Natural killer cell (primary cell): ENCODE measurements at places on chromosomes 2 and 18.

GRCh38 chr2:42922790-42923579, 130.6 kb upstream of the HAAO start:
- DNase-seq, result no peak
- H3K36me3 ChIP-seq, result no peaks in the 10 kb centered on the region
- no peak overlapping the region for H3K27ac ChIP-seq
- no peaks in the 10 kb centered on the region for H3K27me3 ChIP-seq
- no peaks in the 10 kb centered on the region for H3K4me1 ChIP-seq

GRCh38 chr2:100819370-100820272, at the start of gene NPAS2:
Gene NPAS2 (plus strand): TSS chr2:100820139. CDS start chr2:100904755, 84,616 bp downstream.
- DNase-seq, result peak; percentile 53
- H3K4me3 ChIP-seq, result no peak within 1 kb of the TSS
- H3K4me1 ChIP-seq, result peaks cover 2% of the 10 kb centered on the region
- H3K27me3 ChIP-seq, result peaks cover 7% of the 10 kb centered on the region
- no peak within 1 kb of the TSS for H3K27ac ChIP-seq
- no peaks in the 10 kb centered on the region for H3K36me3 ChIP-seq

DNA sequence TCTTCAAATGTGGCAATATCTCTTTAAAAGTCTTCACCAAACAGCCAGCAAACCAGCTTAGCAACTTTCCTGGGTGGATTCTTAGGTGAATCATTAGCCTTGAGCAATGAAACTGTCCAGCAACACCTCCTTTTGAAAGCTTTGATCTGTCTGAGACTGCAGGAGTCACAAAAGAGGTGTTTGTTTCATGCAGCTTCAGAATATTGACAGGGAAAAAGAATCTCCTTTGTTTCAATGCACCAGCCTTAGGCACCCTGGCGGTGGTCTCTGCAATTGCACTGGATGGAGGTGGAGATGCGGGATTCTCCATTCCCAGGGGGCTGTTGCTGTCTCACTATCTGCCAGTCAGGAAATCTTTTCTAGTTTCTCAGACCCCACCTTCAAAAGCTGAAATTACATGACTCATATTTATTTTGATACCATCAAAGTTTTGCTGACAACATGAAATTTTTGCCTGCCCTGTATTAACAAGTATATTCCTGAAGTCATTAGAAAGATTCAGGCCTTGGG, 76.0 kb upstream of the DSG1 start:
- H3K27ac ChIP-seq, result no peak overlapping the region
- H3K4me3 ChIP-seq, result no peak overlapping the region
- no peaks in the 10 kb centered on the region for H3K27me3 ChIP-seq
- no peaks in the 10 kb centered on the region for H3K36me3 ChIP-seq
- H3K4me1 ChIP-seq, result no peaks in the 10 kb centered on the region

- no peak for DNase-seq
- no peaks in the 10 kb centered on the region for H3K27me3 ChIP-seq
- H3K27ac ChIP-seq, result no peak overlapping the region
- H3K4me3 ChIP-seq, result no peak overlapping the region
- H3K36me3 ChIP-seq, result no peaks in the 10 kb centered on the region
Observed at GRCh38 chr2:66389651-66390131, 45.2 kb upstream of the MEIS1 start.

- no peak for DNase-seq
- no peaks in the 10 kb centered on the region for H3K27me3 ChIP-seq
Observed at GRCh38 chr2:64447317-64448040, 6.5 kb upstream of the LGALSL start.

- H3K4me1 ChIP-seq, result no peaks in the 10 kb centered on the region
- no peak for DNase-seq
- H3K36me3 ChIP-seq, result no peaks in the 10 kb centered on the region
- no peak overlapping the region for H3K4me3 ChIP-seq
- no peak overlapping the region for H3K27ac ChIP-seq
Observed at GRCh38 chr2:17107151-17107550, 411.1 kb downstream of the RAD51AP2 start.

- no peak for DNase-seq
- H3K36me3 ChIP-seq, result no peaks in the 10 kb centered on the region
- H3K27me3 ChIP-seq, result no peaks in the 10 kb centered on the region
- no peaks in the 10 kb centered on the region for H3K4me1 ChIP-seq
Observed at GRCh38 chr2:120568089-120568974, 167.3 kb upstream of the GLI2 start.

- H3K36me3 ChIP-seq, result no peaks in the 10 kb centered on the region
- no peak overlapping the region for H3K27ac ChIP-seq
- peaks cover 3% of the 10 kb centered on the region for H3K4me1 ChIP-seq
Observed at GRCh38 chr2:15242936-15243461, 318.1 kb downstream of the NBAS start.

DNA sequence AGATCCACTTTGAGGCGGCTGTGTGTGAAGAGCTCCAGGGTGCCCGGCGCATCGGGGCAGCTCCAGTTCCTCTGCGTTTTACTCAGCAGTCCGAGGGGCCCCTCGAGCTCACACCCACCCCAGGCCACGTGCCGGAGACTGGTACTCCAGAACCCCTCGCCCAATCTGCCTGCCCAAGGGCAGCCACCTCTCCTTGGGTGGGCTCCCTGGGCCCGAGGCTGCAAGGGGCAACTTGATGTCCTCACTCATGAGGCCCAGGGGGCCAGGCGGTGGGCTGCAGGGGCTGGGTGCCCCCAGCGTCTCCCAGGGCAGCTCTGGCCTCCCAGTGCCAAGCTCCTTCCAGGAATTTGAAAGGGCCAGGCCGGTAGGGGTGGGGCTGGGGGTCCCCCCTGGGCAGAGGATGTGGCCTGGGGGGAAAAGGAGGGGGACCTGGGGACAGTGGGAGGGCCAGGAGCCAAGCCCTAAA, 16.7 kb downstream of the RAMP1 start:
- H3K4me3 ChIP-seq, result no peak overlapping the region
- H3K36me3 ChIP-seq, result no peaks in the 10 kb centered on the region
- peaks cover 16% of the 10 kb centered on the region for H3K4me1 ChIP-seq
- DNase-seq, result peak; percentile 12
- no peaks in the 10 kb centered on the region for H3K27me3 ChIP-seq
- H3K27ac ChIP-seq, result no peak overlapping the region

DNA sequence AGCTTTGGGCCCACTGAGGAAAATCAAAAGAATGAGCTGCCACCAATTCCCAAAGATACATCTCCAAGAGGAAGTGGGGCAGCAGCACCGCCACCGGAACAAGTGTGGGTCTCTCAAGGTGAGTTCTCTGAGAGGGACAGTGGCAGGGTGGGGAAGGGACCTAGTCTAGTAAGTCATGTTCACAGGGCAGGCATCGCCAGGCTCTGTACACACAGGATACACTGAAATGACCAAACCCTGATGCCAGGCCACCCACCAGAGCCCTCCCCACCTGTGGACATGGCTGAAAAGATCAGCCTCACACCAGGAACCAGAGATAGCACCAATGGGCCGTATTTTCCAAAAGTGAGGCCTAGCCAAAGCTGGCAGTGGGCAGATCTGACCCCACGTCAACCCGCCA, 108.2 kb upstream of the SMAD2 start:
- peak; percentile 5 for DNase-seq
- no peak overlapping the region for H3K4me3 ChIP-seq
- H3K27me3 ChIP-seq, result no peaks in the 10 kb centered on the region
- H3K27ac ChIP-seq, result no peak overlapping the region

DNA sequence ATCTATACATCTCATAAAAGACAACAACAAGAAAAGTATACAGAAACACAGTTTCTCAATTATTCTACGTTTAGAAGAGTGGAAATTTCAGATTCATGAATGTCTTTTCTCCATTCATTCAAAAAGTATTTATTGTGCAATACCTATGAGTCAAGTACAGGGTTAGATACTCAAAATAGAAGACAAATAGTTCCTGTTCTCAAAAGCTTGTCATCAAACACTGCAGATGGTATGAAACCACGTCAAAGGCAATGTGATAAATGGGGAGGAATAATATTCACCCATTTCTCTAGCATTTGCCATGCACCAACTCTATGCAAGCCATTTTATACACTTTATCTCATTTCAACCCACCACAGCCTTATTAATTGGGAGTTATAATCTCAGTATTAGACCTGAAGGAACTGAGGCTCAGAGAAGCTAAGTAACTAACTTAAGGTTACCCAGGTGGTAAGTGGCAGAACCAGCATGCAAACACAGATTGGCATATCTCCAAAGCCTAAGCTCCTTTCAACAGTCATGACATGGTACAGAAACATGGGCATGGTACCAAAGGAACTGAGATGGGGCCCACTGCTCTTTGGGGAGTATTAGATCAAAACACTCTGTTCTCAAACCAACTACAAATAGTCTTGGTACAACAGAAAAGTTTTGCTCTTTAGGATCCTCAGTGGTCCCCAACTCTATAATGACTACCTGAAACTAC, 67.2 kb upstream of the NPAS2 start:
- H3K4me1 ChIP-seq, result peaks cover 6% of the 10 kb centered on the region
- no peaks in the 10 kb centered on the region for H3K36me3 ChIP-seq

GRCh38 chr2:241929551-241930490, 60.3 kb downstream of the RTP5 start:
- no peak overlapping the region for H3K4me3 ChIP-seq
- peaks cover 32% of the 10 kb centered on the region for H3K4me1 ChIP-seq
- no peaks in the 10 kb centered on the region for H3K36me3 ChIP-seq
- no peak overlapping the region for H3K27ac ChIP-seq

- H3K27me3 ChIP-seq, result no peaks in the 10 kb centered on the region
- no peak overlapping the region for H3K4me3 ChIP-seq
- DNase-seq, result peak; percentile 6
- H3K36me3 ChIP-seq, result no peaks in the 10 kb centered on the region
Observed at GRCh38 chr2:137910641-137911040, 53.6 kb upstream of the HNMT start.

- no peaks in the 10 kb centered on the region for H3K36me3 ChIP-seq
- H3K4me3 ChIP-seq, result no peak overlapping the region
- H3K27ac ChIP-seq, result no peak overlapping the region
Observed at GRCh38 chr2:9027884-9028283, 24.4 kb upstream of the MBOAT2 start.

GRCh38 chr2:3066831-3067230, 310.8 kb downstream of the EIPR1 start:
- no peaks in the 10 kb centered on the region for H3K27me3 ChIP-seq
- H3K27ac ChIP-seq, result no peak overlapping the region
- no peak overlapping the region for H3K4me3 ChIP-seq
- no peak for DNase-seq
- no peaks in the 10 kb centered on the region for H3K36me3 ChIP-seq

DNA sequence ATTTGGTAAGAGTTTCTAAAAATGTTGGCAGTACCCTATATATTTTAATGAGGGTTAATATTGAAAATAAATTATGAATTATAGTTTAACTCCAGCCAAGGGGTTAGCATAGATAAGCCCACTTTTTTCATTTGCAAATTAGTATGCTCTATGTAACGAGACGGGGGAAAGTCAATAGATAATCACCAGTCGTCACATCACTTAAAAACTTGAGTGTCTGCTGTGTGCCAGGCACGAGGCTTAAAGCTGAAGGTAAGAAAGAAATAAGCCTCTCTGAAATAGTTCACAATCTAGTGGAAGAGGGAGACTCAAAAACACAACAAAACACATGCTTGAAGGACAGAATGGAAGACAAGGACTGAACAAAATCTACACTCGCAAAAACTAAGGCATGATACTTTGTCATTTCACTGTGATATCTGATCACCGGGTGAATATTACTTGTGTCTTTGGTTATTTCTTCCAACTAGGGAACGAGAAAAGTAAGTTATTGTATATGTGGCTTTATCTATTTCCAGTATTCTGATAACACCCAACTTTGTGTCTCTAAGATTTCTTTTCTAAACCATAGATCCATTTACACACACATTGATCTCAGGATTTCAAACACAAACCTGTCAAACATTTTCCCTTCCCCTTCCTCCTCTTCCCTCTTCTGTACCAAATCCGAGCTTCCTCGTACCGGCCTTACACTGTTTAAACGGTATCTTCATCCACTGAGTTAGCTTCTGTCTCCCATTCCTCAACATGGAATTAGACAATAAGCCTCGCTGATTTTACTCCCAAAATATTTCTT, 199.1 kb downstream of the PIEZO2 start:
- H3K4me3 ChIP-seq, result no peak overlapping the region
- DNase-seq, result no peak
- no peaks in the 10 kb centered on the region for H3K4me1 ChIP-seq

GRCh38 chr18:13338318-13338717, 119.8 kb downstream of the LDLRAD4 start:
- H3K27me3 ChIP-seq, result no peaks in the 10 kb centered on the region
- H3K4me1 ChIP-seq, result no peaks in the 10 kb centered on the region
- no peak overlapping the region for H3K27ac ChIP-seq
- DNase-seq, result no peak
- no peak overlapping the region for H3K4me3 ChIP-seq

DNA sequence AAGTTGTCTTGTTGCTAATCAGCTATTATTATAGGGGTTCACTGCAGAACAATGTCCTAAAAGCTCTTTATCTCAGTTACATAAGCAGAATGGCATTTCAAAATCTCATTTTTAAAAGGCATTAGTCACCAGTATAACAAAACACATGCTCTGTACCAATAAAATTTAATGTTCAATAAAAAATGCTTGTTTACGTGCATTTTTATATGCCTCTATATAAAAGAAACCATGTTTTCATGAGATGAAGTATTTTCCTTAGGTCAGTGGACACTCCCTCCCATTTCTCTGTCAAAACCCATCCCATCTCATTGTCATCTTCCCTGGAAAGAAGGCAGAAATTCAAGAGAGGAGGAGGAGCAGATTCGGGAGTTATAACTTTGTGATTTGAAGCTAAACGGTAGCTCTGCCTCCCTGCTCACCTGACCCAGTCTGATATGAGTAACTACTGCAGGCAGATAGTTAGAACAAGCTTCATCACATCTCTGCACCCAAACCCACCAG, 231.9 kb upstream of the SIX2 start:
- H3K27me3 ChIP-seq, result peaks cover 2% of the 10 kb centered on the region
- H3K27ac ChIP-seq, result no peak overlapping the region
- no peak overlapping the region for H3K4me3 ChIP-seq
- no peaks in the 10 kb centered on the region for H3K4me1 ChIP-seq

DNA sequence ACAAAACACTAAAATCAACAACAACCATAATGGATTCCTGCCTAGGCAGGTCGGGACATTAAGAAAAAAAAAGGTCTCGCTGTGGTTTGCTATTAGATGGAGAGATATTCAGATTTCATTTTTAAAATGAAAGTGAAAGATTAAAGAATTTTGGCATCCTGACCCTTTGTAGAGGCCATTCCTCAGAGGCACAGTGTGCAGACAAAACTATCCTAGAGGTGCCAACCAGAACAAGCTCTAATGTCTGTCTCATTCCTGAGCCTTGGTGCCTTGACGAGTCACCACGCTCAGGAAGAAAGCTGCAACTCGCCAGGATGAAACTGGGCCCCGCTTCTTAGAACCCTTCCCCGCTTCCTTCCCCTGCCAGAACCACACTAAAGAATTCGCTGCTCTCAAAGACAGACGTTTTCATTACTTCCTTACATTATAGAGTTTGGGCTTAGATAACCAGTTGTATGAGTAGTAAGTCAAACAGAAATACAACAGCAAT, 156.0 kb downstream of the TGIF1 start:
- H3K4me3 ChIP-seq, result peak overlapping the region; percentile 31
- no peaks in the 10 kb centered on the region for H3K36me3 ChIP-seq
- DNase-seq, result peak; percentile 64
- no peaks in the 10 kb centered on the region for H3K27me3 ChIP-seq

DNA sequence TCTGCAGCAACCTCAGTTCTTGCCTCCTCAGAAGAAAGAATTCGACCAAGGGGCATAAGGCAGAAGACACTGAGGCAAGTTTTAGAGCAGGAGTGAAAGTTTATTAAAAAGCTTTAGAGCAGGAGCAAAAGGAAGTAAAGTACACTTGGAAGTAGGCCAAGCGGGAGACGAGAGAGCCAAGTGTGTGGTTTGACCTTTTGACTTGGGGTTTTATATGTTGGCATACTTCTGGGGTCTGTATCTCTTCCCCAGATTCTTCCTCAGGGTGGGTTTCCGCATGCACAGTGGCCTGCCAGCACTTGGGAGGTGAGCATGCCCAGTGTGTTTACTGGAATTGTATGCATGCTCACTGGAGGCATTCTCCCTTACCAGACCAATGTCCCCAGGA, 59.3 kb upstream of the ANKRD44 start:
- H3K4me1 ChIP-seq, result peaks cover 6% of the 10 kb centered on the region
- H3K27ac ChIP-seq, result no peak overlapping the region
- no peaks in the 10 kb centered on the region for H3K27me3 ChIP-seq
- no peaks in the 10 kb centered on the region for H3K36me3 ChIP-seq
